ENCODE measurements at places on chromosomes 11 and 22.

GRCh38 chr11:37710031-37710430, 1112.0 kb upstream of the RAG2 start:
- DNase-seq = no peak

DNA sequence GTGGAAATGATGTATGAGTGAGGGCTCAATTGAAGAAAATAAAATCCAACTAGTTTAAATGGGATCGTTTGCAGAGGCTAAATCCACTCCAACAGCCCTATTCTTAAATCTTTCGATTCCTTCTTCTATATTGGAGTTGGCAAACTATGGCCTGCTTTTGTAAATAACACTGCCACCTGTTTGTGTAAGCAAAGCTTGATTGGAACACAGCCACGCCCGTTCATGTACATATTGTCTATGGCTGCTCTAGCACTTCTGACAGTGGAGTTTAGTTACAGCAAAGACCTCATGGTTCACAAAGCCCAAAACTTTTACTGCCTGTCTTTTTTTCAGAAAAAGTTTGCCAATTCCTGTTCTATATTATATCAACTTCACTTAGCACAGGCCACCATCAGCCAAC, 40.6 kb upstream of the RCN1 start:
- no peak for DNase-seq

- DNase-seq = no peak
Observed at GRCh38 chr22:36362932-36363331, 24.8 kb downstream of the MYH9 start.

DNA sequence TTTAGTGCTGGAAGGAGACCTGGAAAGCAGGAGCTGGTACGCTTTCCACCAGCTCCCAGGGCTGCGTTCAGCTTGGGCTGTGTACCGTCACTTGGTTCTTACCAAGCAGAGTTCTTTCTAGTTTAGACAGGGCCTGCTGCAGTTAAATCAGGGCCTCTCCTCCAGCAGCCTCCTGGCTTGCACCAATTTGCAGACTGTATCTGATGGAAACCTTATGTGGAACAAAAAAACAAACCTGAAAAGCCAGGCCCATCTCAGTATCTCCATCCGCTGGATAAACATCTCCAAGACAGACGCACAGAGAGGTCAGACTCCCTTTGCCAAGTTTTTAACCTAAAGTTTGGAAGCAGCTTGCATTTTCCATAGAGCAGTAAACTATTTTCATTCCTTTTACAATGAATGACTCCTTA, 288.6 kb upstream of the SORL1-AS1 start:
- DNase-seq = no peak

DNA sequence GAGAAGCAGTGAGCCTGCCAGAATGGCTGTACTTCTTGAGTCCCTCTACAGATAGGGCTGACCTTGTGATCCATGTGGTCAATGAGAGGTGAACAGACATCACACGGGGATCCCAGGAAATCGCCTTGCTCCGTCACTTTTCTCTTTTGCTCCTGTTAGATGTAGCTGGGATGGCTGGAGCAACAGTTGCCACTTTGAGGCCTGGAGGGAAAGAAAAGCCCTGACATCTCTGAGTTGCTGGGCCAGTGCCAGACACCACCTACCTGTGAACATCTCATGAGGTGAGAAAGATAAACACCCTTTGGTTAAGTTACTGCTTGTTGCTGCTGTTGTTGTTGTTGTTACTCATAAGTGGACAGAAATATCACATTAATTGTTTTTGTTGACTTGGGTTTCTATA, 840.3 kb downstream of the TBC1D22A start:
- no peak for DNase-seq

DNA sequence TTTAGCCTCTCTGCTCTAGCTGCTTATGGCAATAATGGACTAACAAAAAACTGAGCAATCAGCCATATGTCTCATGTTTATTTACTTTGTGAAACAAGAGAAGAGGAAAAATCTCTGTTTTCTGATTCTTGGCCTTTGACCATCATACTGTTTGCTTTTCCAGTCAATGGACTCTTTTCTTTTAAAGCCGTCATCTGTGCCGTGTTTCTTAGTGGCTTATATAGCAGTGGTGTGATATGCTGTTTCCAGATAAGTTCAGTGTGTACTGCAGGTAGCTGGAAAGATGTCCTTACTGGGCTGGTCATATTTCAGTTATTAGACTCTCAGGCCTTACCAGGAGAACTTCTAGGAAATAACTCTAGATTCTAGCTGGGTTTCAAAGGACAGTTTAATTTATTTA, 33.6 kb upstream of the TECTA start:
- DNase-seq = no peak

DNA sequence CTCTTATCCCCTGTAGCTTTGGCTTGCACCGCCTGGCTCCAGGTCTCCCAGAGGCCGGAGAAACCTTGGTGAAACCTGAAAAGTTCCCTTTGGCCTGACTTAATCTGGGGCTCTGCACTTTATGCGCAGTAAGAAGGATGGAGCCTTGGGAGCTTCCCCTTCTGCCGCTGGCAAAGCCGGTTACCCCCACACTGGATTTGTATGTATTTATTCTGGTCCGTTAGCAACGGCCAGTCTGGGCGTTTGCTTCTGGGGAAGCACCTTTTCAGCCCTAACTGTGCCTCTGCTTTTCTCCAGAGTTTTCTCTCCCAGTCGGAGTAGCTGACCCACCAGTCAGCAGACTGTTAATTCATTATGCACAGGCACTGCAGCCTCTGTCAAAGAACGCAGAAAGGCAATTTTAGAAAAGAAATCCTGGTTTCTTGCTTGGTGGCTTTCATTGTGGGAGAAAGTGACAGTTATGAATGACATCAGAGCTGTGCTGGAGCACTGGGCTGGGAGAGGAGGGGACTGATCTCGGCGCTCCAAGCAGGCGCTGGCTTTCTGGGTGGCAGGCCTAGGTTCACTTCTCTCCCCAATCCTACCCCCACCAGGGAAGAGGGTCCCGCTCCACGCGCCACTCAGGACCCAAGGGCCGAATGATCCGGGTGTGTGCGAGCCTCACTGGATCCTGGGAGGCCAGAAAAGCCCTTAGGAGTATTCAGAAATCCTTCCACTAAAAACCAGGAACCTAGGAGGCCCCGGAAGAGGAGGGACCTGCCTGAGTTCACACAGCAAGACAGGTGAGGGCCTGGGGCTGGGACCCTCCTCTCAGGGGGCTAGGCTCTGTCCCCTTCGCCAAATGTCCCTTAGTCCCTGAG, 70.2 kb downstream of the RTL6 start:
- no peak for DNase-seq

GRCh38 chr11:109994907-109995306, 98.3 kb upstream of the ZC3H12C start:
- DNase-seq = no peak

- no peak for DNase-seq
Observed at GRCh38 chr11:84886344-84886743, 740.8 kb downstream of the DLG2 start.

DNA sequence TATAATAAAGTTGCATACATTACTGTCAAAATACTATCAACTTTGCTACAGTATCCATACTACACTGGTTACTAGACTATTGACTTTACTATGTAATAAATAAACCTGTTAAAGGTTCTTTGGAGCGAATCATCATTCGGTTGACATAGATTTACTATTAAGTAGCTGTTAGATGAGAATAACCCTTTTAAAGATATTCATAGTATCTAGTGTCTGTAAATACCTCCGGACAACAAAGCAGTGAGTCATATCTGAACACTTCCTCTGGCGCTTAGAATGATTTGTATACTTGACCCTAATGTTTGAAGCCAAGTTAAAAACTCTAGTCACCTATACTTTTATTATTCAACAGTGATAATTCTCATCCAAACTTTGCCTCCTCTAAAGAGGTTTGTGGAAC, 84.7 kb downstream of the MSANTD4 start:
- no peak for DNase-seq

DNA sequence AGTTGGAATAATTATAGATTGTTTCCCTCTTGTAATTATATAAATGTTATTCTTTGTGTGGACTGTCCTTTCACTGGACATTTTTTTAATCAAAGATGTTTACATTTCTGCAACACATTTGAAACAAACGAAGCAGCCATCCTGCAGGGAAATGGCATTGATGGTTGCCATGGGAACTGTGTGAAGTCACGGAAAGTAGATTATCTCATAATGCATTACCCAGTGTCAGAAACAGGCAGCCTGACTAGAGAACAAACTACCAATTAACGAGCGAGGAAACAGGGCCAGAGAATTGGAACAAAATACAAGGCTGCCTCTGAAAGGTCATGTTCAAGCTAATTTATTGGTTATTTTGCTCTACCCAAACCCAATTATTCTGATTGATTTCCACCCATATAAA, 96.9 kb upstream of the LARGE1 start:
- DNase-seq = no peak

DNA sequence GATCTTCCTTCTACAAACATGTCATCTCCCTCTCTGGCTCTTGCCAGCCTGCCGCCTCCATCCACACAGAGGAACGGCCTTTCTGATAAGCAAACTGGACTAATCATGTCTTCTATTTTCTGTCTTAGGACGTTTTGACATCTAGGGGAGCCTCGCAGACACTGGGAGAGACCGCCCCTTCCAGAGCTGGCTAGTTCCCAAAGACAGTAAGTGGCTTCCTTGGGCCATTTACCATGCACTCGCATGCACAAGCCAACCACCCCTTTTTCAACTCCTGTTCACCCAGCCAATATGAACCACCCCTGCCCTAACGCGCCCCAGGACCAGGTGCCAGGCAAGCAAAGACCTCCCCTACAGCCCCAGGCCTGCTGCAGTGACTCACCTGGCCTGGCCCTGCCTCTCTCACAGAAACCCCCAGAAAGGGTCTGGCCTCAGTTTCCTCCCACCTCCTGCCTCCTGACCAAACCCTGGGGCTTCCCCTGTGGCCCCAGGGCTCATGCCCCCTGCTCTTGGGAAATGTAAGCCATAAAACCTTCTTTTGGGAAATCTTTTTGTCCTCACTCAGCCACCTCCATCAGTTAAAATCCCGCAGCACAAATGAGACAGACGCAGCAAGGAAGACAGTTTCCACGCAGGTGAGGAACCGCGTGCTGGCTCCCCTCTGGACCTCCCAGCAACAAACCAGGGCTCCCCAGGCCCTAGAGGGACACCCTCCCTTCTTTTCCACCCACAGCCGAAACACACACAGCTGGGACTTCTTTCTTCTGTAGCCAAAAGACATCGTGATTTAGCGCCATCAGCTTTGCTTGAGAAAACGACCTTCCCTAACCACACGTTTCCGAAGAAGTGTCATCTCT, 38.5 kb downstream of the SHANK2 start:
- no peak for DNase-seq

DNA sequence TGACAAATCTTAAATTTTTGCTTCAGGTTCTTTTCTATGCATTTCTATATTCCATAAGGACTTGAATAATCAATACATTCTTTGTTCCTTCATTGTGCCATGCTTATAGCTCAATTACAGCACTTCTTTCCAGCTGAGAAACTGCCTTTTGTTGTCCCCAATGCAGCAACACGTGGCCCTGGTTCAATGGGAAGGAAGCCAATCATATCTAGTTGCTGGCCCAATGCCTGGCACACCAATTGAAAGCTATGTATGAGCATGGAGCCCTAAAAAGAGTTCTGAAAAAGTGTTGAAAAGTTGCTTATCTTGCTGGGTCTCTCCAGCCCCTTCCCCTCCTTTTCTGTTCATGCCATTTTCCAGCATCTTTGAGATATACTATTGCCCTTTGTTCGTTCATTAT, 448.0 kb upstream of the FAT3 start:
- DNase-seq = no peak

- DNase-seq = peak; percentile 82
Observed at GRCh38 chr11:9506489-9507276, 45.9 kb downstream of the ZNF143 start.

GRCh38 chr11:92740276-92740675, 229.2 kb upstream of the MTNR1B start:
- DNase-seq = no peak

GRCh38 chr11:128311742-128312719, 275.3 kb downstream of the ETS1 start:
- no peak for DNase-seq

DNA sequence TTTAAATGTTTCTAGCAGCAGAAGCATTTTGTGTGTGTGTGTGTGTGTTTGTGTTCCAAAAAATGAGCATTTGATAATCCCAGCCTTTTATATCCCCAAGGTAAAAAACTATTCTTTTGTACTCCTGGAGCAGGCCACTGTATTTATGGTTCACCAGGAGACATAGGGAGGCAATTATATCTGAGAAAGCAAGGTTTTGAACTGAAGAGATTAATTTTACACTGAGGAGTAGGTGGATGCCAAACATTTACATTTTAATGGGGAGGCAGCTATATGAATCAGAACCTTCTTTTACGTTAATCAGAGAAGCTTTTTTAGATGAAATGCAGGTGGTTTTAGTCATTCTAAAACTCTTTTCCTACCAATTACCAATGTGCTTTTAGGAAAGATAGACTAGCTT, 1374.0 kb upstream of the TENM4 start:
- DNase-seq = no peak

- DNase-seq = no peak
Observed at GRCh38 chr11:45285930-45286632, at the start of gene SYT13. Gene SYT13 (minus strand): TSS chr11:45286341. CDS start chr11:45286207, 134 bp downstream.

- DNase-seq = no peak
Observed at GRCh38 chr11:8106679-8107078, 25.7 kb downstream of the TUB start.

DNA sequence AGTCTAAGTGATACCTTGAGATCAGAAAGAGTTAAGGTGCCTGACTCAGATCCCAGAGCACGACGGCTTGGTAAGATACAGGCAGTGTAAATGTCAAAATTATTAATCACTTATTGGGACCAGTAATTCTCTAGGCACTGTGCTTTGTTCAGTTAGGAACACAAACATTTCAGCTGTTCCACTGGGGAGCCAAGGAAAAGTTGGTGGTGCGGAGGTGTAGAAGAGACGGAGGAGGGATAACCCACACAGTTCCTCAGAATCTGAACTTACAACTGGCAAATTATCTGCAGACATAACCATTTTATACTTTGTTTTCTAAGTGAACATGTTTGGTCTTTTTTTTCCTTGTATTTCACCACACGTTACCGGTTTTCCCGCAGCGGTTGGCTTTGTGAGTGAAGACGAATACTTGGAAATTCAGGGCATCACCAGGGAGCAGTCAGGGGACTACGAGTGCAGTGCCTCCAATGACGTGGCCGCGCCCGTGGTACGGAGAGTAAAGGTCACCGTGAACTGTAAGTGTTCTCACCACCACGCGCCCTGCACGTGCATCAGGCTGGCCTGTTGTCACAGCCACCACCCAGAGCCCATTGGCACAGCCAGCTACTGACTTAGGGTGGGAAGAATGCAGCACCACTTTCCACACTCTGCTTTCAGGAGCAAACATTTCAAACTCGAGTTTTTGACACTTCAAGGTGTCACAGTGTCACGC, 937.0 kb downstream of the NTM start:
- no peak for DNase-seq

DNA sequence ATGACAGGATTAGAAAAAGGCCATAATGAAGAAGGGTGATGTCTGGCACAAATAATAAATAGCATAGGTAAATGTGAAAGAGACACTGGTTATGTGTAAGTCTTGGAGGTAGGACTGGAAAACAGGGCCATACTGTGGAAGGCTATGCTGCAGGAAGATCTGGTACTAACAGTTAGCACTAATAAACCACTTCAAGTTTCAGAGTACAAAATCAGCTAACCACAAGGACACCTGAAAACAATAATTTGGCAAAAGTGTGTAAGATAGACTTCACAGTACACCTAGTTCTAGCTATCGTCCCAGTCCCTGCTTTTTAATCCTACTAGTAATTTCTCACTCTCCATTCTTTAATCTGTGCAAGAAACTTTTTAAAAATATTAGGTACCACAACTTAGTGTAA, 44.3 kb downstream of the CWF19L2 start:
- no peak for DNase-seq

- DNase-seq = no peak
Observed at GRCh38 chr22:50612528-50613221, 12.1 kb downstream of the MAPK8IP2 start.

GRCh38 chr11:73367482-73368024, 8.6 kb upstream of the RELT start:
- no peak for DNase-seq

All from omental fat pad (tissue), 4 donors.